ENCODE measurements at places on chromosomes 7 and 10. TPM values are rescaled to one million over a fixed set of nuclear protein-coding genes. Genes with fewer than 3 reads are reported as not detected.

CROT gene
- polyA plus RNA-seq = 17.0 TPM

GRCh38 chr7:128903621-128904361 is 6.7 kb downstream of the KCP start:
- DNase-seq = no peak

DNA sequence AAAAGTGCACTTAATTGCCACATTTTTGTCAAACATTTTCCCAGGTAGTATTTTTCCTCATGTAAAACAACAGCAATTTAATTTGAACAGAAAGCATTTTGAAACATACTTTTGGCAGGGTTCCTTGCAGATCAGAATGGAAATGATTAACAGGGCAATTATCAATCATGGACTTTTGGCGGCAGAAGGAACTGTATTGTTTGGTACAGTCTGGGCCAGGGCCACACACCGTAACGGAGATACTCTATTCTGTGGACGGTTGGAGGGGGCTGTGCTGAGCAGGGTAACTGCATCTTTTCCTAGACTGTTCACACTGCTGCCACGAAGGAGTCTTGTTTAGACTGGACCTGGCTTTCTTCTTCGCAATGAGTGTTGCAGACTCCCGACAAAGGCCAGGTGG is 62.3 kb downstream of the EGFR start:
- DNase-seq = no peak

DOCK4 gene
- 4.7 TPM for polyA plus RNA-seq

DNA sequence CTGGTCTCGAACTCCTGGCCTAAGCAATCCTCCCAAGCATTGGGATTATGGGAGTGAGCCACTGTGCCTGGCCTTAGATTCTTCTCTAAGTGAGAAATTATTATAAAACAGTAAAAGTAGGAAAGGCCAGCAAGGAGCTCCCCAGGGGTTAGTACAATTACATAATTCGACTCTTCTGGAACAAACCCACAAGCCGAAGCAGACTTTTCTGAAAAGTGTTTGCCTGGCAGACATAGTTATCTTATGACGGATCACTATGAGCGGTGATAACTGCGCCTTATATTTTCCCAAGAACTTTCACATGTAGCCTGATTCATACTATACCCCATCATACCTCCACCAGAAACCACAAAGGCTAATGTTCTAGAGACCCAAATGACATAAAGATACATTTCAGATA is 30.2 kb upstream of the SH3PXD2A start:
- no peak for DNase-seq

TMEM60 gene
- 29.0 TPM for polyA plus RNA-seq

GRID2IP gene
- polyA plus RNA-seq = 0.46 TPM

ODAD2 gene
- polyA plus RNA-seq = 0.23 TPM

CARD11 gene
- 19.4 TPM for polyA plus RNA-seq
